ENCODE measurements at places on chromosomes 12 and 14.

DNA sequence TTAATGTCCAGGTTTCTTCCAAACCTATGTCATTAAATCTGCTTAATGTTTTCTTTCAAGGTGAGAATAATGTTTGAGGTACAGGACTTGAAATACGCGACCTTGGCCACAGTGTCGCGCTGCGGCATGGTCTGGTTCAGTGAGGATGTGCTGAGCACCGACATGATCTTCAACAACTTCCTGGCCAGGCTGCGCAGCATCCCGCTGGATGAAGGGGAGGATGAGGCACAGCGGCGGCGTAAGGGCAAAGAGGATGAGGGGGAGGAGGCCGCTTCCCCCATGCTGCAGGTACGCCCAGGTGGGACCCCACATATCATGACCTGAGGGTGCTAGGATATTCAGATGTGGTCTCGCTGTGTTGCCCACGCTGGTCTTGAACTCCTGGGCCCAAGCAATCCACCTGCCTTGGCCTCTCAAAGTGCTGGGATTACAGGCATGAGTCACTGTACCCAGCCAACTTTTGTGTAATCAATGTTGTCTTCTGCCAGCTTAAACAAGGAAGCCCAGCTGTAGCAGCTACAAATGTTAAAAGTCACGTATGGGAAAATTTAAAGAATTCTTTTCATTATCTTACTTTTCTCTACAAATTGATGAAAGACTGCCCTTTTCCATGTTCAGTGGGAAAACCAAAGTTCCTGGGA lies 50.8 kb downstream of the DYNC1H1 start:
- DNase-seq, result peak; percentile 22

DNA sequence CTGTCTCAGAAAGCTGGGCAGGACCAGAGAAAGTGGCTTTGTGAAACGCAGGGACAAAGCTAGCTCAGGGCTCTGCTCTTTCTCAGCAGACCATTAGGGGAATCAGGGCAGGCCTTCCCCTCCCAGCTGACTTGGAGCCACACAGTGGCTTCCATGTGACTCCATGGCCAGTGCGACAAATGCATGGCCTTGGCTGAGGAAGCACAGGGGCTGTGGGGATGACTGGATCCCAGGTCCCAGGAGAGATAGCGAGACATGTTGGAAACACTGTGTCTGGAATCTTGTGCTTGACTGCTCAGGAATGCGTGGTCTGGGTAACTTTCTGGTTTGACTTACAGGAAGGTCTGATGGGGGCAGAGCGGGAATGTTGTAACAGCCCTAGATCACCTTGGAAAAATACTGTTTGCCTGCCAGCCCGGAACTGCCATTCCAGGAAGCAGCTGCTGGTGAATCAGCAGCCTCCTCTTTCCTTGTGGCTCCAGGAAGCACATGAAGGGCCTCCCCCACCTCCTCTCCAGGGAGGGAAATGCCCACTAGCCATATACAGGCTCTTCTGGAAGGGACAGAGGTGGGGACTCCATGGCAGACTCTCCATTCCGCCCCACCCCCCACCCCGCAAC lies 133.5 kb upstream of the HIF1A start:
- peak; percentile 98 for DNase-seq

DNA sequence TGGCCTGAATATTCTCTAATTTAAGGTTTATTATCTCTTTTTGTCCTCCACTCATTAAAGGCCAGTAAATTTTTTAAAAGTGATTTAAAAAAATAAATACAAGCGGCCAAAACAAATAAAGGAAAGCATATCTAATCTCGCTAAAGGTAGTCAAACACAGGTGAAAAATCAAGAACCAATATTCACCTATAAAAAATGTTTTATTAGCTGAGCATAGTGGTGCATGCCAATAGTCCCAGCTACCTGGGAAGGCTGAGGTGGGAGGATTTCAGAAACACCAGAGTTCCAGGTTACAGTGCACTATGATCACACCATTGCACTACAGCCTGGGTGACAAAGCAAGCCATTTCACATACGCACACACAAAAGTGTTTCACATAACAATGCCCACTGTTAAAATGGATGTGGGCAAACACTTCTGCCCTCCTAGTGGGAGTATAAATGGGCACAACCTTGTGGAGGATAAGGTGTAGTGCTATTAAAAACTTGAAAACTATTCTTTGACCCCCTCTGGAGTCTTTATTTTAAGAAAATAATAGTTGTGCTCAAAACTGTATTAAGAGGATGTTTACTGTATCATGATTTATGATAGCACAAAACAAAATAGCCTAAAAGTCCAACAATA lies 32.7 kb upstream of the NAP1L1 start:
- no peak for DNase-seq

- no peak for DNase-seq
These were observed 88.4 kb downstream of the POLR3B start for GRCh38 chr12:106445959-106446358.

GRCh38 chr14:49052521-49052920 lies 533.7 kb downstream of the RPS29 start:
- DNase-seq, result peak; percentile 5

GRCh38 chr14:102493585-102493984 lies 16.0 kb downstream of the ANKRD9 start:
- DNase-seq, result no peak

DNA sequence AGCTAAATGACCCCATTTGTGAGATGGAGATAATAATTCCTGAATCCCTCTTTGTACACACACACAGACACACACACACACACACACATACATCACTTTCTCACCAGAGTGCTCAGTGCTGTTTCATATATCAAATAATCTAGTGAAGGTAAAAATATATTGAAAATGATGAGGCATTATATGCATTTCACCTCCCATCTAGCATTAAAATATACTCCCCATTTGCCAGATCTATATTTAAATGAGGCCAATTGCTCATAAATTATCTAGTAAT lies 490.7 kb upstream of the FLRT2 start:
- no peak for DNase-seq

GRCh38 chr14:66281036-66281776 lies 205.0 kb upstream of the CCDC196 start:
- DNase-seq, result no peak

- no peak for DNase-seq
These were observed 6.7 kb upstream of the SLC15A4 start for GRCh38 chr12:128830505-128830893.

DNA sequence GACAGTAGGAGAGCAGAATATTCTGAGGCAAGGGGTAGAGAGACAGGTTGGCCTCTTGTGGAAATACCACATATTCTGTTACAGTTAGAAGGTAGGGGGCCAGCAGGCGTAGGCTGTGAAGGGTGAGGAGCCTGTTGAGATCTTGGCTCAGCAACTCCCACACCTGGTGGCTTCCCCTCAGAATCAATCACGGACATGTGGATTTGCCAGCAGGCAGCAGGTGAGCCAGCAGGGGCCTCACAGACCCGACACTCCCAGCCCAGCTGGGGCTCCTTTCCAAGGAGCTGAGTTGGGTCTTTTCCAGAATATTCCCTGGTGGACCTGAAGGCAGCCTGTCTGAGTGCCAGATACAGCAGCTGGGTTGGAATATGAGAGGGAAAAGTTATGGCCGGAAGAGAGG lies 150.0 kb upstream of the CRY1 start:
- DNase-seq, result no peak

DNA sequence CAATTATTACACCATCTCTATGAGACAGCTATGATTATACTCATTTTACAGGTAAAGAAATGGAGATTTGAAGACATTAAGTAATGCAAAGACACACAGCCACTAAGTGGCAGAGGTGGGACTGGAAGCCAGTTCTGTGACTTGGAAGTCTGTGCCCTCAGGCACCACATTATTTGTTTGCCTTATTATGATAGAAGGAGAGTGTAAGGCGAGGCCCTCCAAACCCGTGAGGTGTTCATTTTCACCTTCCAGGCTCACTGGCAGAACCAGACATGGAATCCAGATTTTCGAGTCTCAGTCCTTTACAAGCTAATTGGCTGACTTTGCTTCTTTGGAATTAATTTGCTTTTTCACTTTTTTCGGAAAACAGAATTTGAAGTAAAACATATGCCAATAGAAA lies 107.9 kb downstream of the CAND1 start:
- no peak for DNase-seq

DNA sequence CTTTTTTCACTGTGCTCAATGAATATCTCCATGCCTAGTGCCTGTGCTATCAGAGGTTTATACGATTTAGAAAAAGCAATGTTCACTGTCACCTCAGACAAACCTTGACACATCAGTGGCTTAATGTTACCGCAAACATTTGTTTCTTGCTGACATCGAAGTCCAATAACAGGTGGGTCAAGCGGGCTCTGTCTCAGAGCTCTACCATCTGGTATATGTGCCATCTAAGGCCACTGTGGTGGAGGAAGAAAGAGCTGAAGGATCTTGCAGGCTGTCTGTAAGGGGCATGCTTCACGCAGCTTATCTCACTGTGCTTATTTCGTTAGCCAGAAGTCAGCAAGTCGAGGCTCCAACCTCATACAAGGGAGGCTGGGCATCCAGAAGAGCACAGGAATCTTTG lies 189.5 kb upstream of the NTF3 start:
- no peak for DNase-seq

DNA sequence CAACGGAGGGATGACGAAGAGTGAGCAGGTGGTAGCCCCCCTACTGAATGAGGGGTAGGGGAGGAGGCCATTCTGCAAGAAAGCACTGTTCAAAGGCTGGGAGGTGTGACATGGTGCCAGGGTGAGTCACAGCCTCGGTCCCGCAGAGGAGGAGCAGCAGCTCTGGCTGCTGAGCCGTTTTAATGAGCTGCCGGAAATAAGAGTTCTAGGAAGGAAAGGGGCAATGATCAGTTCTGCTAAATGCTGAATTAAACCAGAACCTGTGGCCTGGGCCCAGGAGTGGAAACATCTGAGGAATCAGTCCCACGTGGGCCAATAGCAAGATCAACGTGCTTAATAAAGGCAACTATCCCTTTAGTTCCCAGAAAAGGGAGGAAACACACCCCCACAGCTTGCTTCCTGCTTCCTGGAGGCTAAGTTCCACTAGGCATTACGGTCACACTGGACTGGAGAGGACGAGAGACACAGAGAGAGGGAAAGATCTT lies 3.6 kb downstream of the ABCD4 start:
- peak; percentile 19 for DNase-seq

GRCh38 chr14:29738950-29739349 lies 188.7 kb downstream of the PRKD1 start:
- no peak for DNase-seq

DNA sequence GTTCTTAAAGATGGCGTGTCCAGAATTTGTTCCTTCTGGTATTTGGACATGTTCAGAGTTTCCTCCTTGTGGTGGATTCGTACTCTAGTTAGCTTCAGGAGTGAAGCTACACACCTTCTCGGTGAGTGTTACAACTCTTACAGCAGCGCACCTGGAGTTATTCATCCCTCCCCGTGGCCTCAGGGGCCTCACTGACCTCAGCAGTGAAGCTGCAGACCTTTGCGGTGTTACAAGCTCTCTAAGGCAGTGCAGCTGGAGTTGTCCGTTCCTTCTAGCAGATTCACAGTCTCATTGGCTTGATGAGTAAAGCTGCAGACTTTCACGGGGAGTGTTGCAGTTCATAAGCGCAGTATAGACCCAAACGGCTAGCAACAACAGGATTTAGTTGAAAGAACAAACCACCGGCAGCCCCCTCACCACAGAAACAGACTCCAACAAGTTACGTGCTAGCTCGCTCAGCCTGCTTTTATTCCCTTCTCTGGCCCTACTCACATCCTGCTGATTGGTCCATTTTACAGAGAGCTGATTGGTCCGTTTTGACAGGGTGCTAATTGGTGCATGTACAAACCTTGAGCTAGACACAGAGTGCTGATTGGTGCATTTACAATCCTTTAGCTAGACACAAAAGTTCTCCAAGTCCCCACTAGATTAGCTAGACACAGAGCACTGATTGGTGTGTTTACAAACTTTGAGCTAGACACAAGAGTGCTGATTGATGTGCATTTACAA lies 4.5 kb upstream of the CDKN3 start:
- no peak for DNase-seq

DNA sequence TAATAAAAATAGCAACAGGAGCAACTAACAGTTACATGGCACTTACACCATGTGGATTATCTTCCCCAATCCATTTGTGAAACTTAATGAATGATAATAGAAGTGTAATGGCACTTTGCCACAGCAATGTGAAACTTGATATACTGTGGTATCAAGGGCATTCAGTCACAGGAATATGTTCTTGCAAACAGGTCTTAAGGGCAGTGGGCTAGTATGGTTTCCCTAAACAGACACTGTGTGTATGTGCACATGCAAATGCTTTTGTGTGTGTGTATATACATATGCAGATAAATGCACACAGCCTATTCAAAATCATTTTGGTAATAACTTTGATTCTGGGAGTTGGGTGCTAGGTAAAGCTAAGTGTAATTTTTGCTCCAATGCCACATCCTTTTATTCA lies 26.2 kb upstream of the ARHGAP5 start:
- peak; percentile 24 for DNase-seq

DNA sequence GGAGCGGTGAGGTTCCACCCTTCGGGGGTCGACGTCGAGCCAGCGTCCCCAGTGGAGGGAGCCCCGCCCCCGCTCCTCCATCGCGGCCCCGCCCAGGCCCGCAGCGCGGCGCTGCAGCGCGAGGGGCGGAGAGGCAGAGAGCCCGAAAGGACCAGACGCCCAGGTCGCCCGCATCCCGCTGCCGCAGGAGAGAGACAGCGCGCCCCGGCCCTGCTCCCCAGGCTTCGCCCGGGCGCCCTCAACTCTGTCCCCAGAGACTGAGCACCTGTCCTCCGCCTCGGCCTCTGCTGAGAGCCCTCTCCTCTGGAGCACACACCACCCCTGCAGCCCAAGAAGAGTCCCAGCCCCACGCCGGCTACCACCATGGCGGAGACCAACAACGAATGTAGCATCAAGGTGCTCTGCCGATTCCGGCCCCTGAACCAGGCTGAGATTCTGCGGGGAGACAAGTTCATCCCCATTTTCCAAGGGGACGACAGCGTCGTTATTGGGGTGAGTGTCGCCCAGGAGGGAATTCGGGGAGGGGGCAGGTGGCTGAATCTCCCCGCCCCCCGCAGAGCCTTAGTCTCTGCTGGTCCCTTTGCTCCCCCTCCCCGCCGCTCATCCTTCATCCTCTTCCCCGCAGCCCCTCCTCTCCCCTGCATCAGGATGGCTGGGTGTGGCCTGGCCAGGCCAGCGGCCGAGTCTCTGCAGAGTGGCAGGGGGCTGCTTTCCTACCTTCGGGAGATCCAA lies at the start of gene KIF5A:
Gene KIF5A (plus strand): TSS at position 136 of the 732 bp plus-strand sequence. CDS start 228 bp downstream, at position 364.
- DNase-seq, result no peak

GRCh38 chr12:48744251-48745008 lies 27.9 kb upstream of the CCNT1 start:
- no peak for DNase-seq

DNA sequence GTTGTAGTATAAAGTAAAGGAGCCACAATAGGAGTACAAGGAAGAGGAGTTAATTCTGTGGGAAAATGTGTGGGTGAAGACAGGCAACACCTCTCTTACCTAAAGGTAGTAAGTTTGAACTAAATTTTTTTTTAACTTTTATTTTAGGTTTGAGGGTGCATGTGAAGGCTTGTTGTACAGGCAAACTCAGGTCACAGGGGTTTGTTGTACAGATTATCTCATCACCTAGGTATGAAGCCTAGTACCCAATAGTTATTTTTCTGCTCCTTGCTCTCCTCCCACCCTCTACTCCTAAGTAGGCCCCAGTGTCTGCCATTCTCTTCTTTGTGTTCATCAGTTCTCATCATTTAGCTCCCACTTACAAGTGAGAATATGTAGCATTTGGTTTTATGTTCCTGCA lies 70.5 kb downstream of the DNAI7 start:
- DNase-seq, result no peak

All from iris pigment epithelial cell (primary cell).